Urothelium cell line (cell line): ENCODE measurements at places on chromosomes 4 and X.
A peak's percentile ranks its signal among the peaks of the same experiment; 100 is the strongest.

- DNase-seq, result peak; percentile 69
These were observed 353.1 kb upstream of the BOD1L1 start for GRCh38 chr4:13980317-13981310.

DNA sequence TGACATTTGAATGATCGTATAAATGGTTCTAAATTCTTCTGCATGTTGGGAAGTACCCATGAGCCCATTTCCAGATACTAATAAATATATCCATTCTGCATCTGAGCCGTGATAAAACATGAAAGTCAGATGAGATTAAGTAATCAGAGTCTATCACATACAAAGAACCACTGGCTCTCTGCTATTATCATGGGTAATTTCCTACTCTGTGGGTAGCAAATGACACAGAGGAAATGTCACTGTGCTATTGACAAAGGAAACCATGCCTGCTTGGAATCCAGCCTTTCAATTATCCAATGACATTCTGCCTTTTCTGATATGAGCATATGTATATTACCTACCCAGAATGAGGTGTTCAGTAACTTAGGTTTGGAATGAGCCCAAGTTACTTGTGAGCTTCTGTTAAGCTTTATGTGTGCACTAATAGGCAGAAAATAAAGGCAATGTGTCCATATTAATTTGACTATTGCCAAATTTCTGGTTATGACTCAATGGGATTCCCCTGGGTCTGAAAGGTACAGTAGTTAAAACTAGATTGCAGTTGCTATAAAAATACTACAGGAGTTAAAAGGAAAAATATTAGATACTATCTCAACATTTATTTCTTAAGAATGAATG is 238.7 kb upstream of the KCNIP4 start:
- no peak for DNase-seq

DNA sequence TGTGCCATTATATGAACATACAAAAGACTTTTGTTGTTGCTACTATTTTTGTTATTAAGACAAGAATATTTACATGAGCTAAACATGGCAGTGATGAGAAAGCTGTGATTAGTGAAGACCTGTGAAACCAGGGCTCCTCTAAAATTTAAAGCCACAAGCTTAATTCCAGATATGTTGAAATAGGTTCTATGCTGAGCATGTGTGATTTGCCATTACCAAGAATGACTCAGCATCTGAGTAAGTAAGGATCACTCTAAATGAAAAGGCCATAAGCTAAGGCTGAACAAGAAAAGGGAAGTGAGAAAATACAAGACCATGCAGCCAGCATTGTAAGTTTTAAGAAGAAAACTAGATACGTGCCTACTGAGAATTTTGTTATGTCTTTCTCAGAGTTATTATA is 75.9 kb upstream of the CAMK2D start:
- DNase-seq, result peak; percentile 17

DNA sequence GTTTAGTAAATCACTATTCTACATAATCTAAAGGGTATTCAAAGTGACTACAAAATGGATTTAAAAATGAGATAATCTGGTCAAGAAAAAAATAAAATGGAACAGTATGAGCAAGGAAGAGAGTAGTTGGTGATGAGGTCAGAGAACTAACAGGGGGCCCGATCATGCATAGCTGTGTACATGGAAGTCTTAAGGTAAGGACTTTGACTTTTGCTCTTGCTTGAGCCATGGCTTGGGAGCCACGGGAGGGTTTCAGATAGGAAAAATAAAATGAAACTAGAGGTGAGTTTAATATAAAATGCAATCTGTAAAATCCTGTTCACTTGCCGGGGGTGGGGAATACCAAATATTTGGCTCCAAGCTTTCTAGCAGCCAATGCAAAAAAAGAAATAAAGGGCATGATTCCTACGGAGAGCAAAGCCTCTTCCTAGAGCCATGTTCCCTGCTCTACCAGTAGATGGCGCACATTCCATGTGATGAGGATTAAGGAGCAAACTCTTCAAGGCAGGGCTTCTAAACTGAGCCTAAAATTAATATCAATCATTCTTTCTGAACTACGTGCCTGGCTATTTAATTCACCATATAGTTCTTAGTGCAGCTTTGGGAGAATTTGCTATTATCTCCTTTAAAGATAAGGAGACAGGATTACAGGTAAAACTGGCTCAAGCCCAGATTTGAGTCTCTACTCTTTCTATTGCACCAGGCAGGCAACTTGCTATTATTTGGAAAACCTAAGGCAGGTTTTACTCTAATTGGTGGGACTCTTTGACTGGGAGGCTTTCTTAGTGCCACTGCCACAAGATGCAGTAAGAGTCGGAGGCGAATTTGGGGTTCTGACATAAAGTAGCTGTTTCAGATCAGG is 6.8 kb upstream of the CLCN5 start:
- DNase-seq, result peak; percentile 45

DNA sequence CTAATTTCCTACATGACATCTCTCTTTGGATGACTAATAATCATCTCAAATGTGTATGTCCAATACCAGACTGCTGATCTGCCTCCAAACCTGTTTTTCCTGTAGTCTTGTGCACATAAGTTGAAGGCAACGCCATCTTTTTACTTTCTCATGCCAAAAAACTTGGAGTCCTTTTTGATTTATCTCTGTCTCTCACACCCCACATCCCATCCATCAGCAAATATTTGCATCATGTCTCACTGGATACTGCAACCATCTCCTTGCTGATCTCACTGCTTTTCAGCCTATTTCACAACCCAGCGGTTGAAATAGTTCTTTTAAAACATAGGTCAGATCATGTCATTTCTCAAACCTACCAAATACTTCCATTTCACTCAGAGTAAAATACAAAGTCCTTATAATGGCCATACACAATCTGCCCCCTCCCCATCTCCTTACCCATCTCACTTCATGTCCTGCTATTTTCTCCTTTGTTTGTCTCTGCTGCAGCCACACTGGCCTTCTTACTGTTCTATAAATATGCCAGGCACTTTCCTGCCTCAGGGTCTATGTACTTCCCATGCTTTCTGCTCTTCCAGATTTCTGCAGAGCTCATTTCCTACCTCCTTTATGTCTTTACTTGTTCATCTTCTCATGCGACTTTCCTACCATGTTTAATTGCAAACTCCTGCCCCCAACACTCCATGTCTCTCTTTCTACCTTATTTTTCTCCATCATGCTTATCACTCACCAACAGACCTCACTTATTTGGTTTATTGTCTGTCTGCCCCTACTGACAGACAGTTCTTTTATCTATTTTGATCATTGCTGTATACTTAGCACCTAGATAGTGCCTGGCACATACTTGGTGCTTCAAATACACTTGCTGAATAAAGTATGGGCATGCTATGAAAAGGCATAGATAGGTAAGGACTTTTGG is 98.8 kb downstream of the ANXA3 start:
- peak; percentile 16 for DNase-seq

GRCh38 chr4:121397941-121398601 is 17.3 kb upstream of the QRFPR start:
- no peak for DNase-seq

- DNase-seq, result peak; percentile 66
These were observed 239.6 kb downstream of the GRXCR1 start for GRCh38 chr4:43132010-43132582.

DNA sequence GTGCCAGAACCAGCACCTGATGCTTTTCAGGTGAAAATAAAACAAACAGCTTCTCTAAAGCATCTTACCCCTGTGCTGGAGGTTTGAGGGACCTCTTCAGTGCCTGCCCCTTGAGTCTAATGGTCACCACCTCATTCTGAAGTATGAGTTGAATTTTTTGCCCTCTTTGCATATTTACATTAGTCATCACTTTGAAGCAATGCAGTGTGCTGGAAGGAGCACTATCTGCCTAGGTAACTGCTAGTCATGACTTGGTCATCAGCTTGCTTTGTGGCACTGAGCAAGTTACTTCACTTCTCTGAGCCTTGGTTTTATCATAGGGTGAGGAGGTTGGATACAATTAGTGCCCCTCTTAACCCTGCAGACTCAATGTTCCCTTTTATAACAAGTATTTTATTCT is 44.9 kb downstream of the SPATA18 start:
- DNase-seq, result no peak

DNA sequence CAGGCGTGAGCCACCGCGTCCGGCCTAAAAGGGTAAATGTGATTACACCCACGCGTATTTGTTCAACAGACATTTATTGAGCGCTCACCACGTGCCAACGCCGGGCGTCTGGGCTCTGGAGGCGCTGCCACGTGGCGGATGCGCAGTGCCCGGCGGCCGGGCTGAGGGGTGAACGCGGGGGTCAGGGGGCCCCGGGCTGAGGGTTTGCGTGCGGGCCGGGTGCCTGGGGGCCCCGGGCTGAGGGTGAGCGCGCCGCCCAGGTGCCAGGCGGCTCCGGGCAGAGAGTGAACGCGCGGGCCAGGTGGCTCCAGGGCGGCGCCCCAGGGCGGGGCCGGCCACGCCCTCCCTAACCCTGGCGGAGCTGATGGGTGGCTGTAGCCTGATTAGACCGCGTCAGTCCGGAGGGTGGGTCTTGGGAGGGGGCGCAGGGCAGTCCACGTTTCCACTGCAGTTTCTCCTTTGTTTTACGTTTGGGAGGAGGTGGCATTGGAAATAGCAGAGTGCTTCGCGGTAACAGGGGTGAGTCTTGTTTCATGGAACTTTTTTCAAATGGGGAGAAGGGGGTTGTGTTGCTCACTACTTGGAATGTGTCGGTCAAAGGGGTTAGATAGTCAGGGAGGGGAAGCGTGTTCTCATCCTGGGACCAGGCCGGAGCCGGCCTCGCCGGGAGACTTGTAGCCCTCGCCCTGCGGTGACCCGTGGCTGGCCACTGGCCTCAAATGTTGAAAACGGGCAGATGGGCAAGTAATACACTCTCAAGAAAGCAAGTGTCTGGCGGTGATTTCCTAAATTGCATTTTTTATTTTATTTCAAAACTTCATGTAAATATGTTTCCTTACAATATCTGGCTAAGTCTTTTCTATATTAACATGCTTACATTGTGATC is at the start of gene ZFP42:
Gene ZFP42, plus strand, starts transcription at position 450 of the 886 bp plus-strand sequence. CDS start 7,037 bp downstream, outside the sequence.
- DNase-seq, result no peak

GRCh38 chrX:44224760-44225159 is 118.7 kb downstream of the EFHC2 start:
- DNase-seq, result no peak

GRCh38 chrX:21528076-21528475 is 130.1 kb downstream of the KLHL34 start:
- DNase-seq, result no peak

- DNase-seq, result no peak
These were observed 123.2 kb upstream of the TRIM2 start for GRCh38 chr4:153081006-153081580.

- no peak for DNase-seq
These were observed 7.0 kb downstream of the SLC9B1 start for GRCh38 chr4:103012551-103012950.

DNA sequence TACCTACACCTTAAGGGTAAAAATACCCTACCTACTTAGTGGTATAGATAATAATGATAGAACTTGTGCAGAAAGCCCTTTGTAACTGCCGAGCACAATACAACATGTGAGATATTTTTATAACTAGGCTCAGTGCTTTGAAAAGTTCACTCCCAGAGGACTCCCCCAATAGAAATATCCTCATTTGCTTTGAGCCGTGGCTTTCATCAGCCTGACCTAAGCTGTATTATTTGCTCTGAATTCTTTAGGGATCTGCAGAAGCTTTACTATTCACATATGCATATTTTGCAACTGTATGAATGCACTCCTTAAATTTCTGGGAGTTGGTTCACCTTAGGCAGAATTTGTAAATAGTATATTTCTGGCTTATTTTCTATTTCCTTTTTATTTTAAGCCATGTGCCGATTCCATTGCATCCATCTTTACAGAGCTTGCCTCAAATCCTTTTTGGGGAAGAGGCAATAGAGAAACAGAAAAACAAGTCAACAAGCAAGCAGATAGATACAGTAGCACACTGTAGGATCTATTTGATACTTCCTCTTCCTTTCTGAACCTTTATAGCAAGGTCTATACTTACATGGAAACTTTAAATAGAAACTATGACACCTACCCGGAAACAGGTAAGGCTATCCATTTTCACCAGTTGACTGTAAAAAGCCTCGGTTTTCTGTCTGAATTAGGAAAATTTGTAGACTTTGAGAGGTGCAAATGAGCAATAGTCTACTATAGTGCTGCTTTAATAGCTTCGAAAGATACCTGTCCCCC is 242.5 kb upstream of the VCX3A start:
- no peak for DNase-seq

DNA sequence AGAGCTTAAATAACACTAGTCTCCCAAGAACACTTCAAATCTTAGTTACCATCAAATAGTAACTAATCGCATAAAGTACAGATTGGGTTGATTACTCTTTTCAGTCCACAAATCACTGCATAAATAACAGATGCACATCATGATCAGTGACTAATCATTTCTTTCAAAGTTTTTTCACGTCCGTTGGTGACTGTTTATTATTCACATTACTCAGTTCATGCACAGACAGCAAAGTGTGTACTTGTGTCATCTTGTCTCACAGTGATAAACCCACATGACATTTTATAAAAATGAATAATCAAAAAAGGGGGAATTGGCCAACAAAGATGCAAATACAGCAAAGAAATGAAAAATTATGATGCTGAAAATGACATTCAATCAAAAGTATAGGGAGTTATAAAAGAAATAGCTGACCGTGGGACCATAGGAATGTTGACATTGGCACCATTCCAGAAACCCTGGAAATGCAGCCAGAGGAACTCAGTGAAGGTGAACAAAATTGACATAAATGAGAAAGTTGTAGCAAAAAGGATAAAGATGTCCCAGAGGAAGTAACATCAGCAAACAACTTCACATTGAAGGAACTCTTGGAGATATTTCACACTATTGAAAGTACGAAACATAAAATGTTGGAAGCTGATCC is 161.5 kb downstream of the SOX3 start:
- no peak for DNase-seq

DNA sequence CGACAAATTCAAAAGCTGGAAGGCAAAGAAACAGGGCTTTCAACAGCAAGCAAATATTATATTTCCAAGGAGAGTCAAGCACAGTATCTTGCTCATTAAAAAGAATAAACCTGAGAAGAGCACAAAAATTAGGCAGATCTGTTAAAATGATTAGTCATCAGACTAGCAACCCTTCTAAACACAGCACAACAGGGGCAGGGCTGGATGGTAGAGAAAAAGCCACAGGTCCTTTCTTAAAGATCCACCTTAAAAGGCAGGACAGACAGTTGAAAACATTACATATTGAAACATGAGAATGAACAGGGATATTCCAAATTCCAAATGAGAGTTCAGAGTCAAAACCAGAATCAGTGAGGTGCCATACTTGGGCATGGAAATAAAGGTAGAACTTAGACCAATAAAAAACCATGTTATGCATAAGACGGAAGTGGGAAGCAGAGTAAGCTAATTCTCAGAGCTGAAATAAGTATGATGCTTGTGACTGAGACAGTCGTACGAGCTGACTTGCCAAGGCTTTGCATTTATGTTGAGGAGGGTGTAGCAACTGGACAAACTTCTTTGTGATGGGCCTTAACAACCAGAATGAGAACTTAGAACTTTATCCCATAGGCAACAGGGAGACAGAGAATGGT is 126.9 kb upstream of the FAM9B start:
- DNase-seq, result no peak

GRCh38 chr4:22440999-22441398 is 74.9 kb downstream of the ADGRA3 start:
- DNase-seq, result no peak

- no peak for DNase-seq
These were observed 174.1 kb upstream of the CXCL13 start for GRCh38 chr4:77431546-77431945.

GRCh38 chr4:20085653-20086052 is 166.1 kb upstream of the SLIT2 start:
- DNase-seq, result no peak
